ENCODE measurements at places on chromosomes 1 and 21.

DNA sequence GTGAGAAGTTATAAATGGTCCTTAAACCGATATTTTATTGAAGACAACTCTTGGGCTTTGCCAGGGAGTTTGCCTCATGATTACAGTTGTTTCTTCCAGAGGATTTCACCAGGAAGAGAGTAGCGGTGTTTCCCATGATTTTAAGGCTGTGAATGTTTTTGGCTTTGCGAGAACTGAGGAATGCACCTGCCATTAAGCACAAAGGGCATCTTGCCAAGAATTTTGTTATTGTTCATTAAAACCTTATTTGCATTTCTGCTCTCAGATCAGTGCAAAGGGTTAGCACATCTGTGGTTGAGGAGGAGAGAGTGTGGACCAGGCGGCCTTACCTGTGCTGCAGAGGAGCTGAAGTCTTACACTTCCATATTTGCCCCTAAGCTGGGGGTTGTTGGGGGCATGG lies 13.8 kb downstream of the CNIH3 start:
- DNase-seq = no peak

GRCh38 chr1:105072446-105072845 lies 1322.7 kb downstream of the AMY1C start:
- no peak for DNase-seq

GRCh38 chr1:239800861-239801260 lies 290.8 kb upstream of the FMN2 start:
- no peak for DNase-seq

GRCh38 chr1:166836733-166837132 lies 2.5 kb upstream of the POGK start:
- no peak for DNase-seq

- no peak for DNase-seq
Measured at GRCh38 chr21:26003404-26003803, 167.2 kb downstream of the APP start.

DNA sequence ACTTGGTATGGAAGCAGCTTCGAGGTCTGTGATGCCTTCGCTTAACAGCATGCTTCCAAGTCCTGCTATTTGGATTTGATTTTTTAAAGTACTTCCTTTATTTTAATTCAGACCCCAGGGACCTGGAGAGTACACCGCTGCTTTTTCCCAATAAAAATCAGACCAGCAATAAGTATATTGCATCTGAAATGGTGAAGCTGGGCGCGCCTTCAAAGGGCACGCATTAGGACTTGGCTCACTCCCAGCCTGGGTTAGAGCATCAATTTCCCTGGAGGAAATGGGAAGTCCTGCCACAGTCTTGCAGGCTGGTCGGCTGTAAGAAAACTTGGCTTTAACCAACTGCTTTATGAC lies 325.1 kb downstream of the RRAGC start:
- DNase-seq = no peak

- DNase-seq = no peak
Measured at GRCh38 chr1:9238550-9238949, 4.0 kb downstream of the H6PD start.

DNA sequence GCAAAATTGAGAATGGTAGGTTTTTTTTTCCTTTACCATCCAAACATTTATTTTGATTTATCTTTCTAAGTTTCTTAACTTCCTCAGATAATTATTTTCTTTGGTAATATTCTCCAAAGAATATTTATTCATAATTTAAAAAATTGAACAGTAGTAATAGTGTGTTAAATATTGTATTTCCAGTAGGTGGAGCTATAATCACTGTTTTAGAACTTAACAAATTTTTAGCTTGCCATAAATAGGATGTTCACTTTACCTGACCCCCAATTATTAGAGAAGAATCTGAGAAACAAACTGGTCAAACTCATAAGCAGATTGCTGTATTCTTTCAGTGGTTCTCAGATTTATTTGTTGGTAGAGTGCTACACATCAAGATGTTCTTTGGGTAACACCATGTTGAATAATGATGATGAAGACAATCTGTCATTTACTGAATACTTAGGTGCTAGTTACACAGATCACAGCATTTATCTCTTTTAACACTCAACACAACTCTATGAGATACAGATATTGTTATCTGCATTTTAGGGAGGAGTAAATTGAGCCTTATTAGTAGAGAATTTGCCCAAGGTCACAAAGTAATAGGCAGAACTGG lies 82.4 kb upstream of the GPR88 start:
- DNase-seq = no peak

- no peak for DNase-seq
Measured at GRCh38 chr1:18384059-18384458, 96.7 kb upstream of the KLHDC7A start.

GRCh38 chr1:55060133-55060999 lies 21.0 kb downstream of the PCSK9 start:
- no peak for DNase-seq

DNA sequence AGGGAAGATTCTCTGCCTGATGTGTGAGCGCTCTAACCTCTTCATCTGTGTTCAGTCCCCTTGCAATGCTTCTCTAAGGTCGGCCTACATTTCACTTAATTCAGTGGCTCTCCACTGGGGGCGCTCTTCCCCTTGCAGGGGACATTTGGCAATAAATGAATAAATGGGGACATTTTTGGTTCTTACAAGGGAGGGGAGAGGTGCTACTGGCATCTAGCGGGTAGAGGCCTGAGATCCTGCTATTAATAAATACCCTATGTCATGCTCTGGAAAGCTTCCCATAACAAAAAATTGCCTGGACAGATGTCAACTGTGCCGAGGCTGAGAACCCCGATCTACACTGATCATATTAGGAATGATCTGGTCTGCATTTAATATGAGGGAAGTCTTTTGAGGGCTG lies 25.9 kb upstream of the DNAJC11 start:
- no peak for DNase-seq

DNA sequence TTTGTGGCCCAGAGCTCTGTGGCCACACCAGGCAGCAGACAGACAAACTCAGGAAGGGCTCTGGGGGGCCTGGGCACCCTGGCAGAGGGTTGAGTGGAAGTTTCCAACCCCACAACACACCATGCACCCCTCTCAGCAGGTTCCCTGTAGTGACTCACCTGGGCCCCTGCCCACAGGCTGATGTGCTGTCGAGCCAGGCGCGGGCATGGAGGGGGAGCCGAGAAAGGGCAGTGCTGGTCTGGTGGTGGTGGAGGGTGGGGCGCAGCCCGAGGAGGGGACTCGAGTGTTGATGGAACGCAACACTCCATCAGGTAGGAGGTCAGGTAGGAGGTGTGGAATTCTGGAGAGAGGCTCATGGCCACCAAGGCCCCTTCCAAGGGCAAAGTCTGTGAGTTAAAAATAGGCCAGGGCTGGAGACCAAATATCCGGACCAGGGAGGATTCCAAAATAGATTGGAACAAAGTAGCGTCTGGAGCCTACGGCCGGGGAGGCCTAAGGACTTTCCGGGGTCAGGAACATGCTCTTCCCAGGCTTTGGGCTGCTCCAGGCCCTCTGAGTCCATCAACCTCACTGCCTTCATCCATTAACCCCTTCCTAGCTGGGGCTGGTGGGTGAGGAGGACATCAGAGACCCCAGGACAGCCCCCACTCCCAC lies 191.5 kb upstream of the AJAP1 start:
- no peak for DNase-seq

GRCh38 chr1:229070168-229070567 lies 200.7 kb upstream of the RAB4A start:
- no peak for DNase-seq

DNA sequence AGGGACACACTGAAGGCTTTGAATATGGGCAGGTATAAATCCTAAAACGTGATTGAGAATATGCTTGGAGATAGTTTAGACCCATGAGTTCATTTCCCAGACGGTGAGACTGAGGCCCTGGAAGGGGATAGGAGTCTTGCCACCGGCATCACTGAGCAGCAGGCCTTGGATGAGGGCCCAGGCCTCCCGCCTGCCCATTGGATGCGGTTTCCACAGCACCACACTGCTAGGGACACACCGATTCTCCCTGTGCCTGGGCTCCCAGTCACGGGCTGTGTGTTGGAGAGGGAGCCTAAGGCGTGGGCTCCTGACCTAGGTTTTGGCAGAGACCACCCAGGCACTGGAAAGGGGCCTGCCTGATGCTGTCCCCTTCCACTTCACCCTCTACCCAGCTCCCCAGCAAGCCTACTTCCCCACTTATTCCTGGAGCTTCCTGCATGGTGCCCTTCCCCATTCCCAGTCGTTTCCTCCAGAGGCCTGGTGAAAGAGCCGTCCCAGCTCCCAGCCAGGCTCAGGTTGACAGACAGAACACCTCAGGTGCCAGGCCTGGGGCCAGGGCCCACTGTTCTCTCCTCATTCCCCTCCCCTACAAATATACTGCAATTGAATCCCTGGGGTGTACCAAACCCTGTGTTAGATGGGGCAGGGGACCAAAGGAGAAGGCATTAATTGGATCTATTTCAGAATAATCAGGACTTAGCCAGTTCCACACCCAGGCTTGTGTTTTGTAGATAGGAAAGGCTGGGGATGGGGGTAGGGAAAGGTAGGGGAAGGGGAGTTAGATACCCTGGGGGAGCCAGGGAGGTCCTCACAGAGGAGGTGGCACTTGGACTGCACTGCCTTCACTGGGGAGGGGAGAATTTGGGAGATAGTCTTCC lies 3.4 kb downstream of the FOXO6 start:
- DNase-seq = no peak

GRCh38 chr21:27578741-27579265 lies 611.9 kb upstream of the ADAMTS5 start:
- DNase-seq = no peak

DNA sequence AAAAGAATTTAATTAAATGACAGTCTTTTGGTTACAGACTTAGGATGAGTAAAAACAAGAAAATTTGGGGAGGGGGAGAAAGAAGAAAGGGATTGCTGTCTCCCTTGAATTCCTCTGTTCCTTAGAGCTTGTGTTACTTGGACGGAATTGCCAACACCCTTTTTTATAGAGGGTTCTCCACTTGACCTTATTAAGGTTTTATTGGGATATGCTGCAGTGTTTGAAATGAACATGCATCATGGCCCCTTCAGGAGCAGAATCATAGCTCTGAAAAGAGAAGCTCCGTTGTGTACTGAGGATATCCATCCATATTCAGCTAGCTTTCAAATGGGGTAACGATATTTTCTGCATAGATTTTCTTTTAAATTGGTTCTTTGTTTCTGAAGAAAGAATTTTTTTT lies 48.2 kb upstream of the DNASE2B start:
- DNase-seq = no peak

- DNase-seq = no peak
Measured at GRCh38 chr1:22462928-22463327, 11.3 kb downstream of the ZBTB40 start.

GRCh38 chr1:67317803-67318202 lies 10.1 kb downstream of the IL12RB2 start:
- DNase-seq = no peak

DNA sequence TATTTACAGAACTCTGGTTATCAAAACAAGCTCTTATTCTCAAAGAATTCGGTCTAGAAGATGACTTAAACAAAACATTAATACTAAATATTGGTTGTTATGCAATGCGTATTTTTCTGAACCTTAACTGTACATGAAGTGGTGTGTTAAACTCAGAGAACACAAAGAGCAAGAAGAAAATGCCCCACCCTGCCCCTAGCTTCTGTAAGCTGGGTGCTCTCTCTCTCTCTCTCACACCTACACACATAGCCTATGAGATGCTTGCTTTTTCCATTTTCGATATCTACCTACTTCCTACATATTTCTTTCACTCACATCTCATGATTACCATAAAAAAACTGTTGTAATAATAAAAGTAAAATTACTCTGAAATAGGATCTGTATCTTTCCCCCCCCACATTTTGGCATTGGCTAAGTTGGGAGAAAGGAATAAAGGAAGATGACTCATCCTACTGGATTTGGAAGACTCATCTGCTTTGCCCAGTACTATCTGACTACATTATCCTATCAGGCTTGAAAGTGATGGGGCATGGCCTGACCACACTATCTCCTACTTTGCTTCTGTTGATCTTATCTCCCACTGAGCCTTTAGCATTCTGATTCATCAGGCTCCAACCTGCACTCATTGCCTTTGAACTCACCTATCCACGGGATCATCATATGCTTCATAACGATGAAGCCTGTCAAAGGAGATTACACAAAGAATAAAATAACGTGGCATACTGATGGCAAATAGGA lies 2.9 kb downstream of the CRYZ start:
- no peak for DNase-seq

DNA sequence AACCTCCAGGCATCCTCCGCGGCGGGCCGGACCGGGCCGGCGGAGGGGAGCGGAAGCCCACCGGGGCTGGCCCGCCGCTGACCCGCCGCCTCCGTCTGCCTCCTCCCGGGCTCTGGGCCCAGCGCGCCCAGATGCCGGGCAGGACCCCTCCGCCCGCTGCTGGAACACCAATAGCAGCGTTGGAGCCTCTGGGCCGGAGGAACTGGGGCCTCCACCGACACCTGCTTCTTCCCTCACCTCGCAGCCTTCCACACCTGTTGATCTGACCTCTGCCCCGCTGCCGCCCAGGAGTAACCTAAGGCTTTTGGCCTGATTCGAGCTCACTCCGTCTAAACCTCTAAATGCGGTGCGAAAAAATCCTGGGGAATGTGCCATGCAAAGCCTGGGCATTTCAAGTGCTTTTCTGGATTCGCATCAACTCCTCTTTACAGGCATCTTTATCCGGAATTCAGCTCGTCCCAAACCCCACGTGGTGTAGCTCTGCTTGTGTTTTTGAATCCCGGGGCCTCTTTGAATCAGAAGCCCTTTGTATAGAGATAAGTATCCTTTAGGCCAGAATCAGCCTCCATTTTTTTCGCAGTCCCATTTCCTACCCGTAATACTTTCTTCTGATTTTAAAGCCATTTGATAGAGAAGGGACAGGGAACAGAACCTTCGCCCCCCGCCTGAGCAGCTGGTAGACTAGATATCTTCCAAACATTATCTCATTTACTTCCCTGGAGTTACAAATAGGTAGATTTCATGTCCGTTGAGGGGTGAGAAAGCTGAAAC lies 680 bp upstream of the CNN3 start:
- no peak for DNase-seq

DNA sequence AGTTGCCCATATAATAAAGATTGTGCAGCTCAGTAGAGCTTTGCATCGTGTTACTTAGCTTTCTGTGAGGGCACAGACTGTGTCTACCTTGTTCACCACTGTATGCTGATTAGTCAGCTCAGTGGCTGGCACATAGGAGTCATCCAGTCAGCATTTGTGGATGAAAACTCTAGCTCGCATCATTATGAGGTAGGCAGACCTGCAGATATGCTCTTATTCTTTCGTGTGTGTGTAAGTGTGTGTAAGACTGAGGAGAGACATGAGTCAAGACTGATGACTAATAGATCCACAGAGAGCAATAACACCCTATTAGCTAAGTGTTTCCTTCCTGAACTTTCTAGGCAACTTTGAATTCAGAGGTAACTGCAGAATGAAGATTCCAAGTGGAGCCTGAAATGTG lies 17.1 kb downstream of the TTF2 start:
- DNase-seq = no peak

GRCh38 chr1:210250665-210250997 lies 18.0 kb downstream of the SERTAD4 start:
- DNase-seq = peak; percentile 77
